Activated T-helper 1 cell treated with anti-CD3 and anti-CD28 coated beads, Interleukin-12 subunit alpha, Interleukin-12 subunit beta, Interleukin-2, Interleukin-4 antibody, amounts not matched to agents 30 ng/mL and 10 ng/mL and 1 ng/mL, durations not matched to agents 14 hours and 24 hours and 36 hours (primary cell): ENCODE measurements at places on chromosomes 3 and 15.
A peak's percentile ranks its signal among the peaks of the same experiment; 100 is the strongest.

DNA sequence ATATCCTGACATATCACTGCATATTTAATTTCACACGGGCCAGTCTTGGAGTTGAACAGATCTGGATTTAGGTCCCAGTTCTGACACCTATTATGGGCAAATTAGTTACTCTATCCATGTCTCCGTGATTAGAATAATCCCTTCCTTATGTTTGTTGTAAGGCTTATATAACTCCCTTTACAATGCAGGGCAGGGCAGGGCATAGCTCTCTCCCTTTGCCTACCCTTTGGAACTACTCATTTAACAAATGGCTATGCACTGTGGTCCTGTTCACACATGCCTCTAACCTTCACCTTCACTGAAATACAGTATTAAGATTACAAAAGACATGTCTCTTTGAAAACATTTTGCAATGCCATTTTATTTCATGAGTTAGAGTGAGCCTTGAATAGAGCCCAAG, 24.8 kb upstream of the ATP13A5 start:
- DNase-seq, result no peak

DNA sequence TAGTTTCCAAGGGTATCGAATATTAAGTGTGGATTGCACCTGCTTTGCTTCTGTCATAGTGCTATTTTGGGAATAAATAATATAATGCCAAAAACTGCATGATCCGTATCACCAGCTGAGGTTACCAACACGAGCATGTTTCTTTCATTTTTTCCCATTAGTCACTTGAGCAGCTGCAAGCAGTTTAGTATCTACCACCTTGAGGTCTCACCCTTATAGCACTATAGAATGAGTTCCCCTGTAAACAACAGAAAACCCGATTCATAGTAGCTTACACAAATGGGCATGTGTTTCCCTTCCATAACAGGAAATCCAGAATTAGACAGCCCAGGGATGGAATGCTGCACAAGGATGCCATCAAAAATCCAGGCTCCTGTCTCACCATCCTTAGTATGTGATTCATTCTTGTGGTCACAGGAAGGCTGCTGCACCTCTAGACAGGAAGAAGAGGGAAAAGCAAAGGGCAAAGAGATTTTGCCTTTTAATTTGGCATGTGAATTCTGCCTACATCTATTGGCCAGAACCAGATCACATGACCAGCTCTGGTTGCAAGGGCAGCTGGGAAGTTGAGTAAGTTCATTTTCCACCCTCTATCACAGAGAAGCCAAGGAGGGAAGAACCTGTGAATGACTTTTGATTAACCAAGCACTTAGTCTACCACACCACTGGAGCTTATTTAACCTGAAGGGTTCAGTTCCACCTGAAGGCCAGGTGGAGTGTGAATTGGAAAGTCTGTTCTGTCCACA, 91.3 kb upstream of the SLC25A36 start:
- no peak for DNase-seq

GRCh38 chr15:73986055-73986775, 5.9 kb downstream of the STOML1 start:
- DNase-seq, result no peak

DNA sequence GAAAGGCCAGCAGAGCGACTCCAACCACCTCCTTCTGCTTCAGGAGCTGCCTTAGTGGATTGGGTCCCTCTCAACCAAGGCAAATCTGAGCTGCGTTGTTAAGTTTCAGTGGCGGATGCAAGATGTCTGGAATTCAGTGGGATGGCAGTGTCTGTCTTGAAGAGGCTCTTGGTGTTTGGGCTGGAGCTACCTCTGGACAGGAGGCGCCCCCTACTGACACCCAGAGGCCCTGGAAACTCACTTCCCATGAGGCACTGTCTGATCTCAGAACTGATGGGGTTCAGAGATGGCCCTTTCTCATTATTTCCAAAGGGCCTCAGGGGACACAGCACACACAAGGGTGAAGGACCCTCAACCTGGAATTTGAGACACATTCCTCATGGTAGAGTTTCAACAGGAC, 6.0 kb upstream of the SLC28A1 start:
- peak; percentile 25 for DNase-seq

GRCh38 chr3:72659188-72659587, 189.1 kb downstream of the SHQ1 start:
- DNase-seq, result no peak

- DNase-seq, result no peak
Measured at GRCh38 chr15:50210462-50211157, 28.6 kb downstream of the SLC27A2 start.
